ENCODE measurements at places on chromosomes 5 and 9. TPM values are rescaled to one million over a fixed set of nuclear protein-coding genes. Genes with fewer than 3 reads are reported as not detected.

- no peak overlapping the region for H3K4me3 ChIP-seq
- H3K36me3 ChIP-seq, result no peaks in the 10 kb centered on the region
- DNase-seq, result no peak
- no peaks in the 10 kb centered on the region for H3K4me1 ChIP-seq
- no peak overlapping the region for H3K27ac ChIP-seq
These were observed 68.7 kb upstream of the TAS2R1 start for GRCh38 chr5:9698841-9699240.

DNA sequence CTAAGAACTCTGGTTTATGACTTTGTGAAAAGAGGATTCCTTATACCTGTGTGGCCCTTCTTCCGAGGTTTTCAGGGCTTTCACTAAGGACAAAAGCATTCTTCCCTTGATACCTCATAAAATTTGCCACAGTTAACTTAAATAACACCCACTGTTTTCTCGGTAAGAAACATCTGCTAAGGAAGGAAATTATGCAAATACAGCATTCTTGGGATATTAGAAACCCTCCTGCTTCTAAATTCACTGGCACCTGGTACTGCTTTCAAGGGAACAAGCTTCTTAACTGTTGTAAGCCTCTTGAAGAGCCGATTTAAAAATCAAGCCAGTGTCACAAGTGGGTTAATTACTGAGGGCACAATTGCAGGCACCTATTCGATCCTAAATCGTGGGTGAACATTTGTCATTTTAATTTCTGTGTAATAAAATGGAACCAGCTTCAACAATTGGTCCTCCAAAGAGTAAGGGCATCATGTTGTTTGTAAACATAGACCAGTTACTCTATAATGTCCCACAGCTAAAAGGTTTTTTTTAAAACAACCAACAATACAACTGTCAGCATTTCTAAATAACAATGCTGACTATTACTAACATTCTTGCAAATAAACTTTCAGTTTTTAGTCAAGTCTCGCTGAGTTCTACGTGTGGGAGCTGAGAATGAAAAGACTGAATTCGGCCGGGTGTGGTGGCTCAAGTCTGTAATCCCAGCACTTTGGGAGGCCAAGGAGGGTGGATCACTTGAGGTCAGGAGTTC lies 26.6 kb downstream of the AK3 start:
- no peak overlapping the region for H3K27ac ChIP-seq
- no peaks in the 10 kb centered on the region for H3K4me1 ChIP-seq
- no peak overlapping the region for H3K4me3 ChIP-seq
- no peak for DNase-seq
- no peaks in the 10 kb centered on the region for H3K27me3 ChIP-seq

CREBRF gene
- 40.4 TPM for total RNA-seq

- no peak overlapping the region for H3K27ac ChIP-seq
- H3K27me3 ChIP-seq, result no peaks in the 10 kb centered on the region
- peaks cover 5% of the 10 kb centered on the region for H3K36me3 ChIP-seq
- no peak overlapping the region for H3K4me3 ChIP-seq
- H3K4me1 ChIP-seq, result no peaks in the 10 kb centered on the region
These were observed 49.1 kb downstream of the G3BP1 start for GRCh38 chr5:151820903-151821302.

GRCh38 chr5:181190711-181191525 lies 14.1 kb downstream of the TRIM7 start:
- peak overlapping the region; percentile 94 for H3K4me3 ChIP-seq
- DNase-seq, result peak; percentile 66
- peaks cover 4% of the 10 kb centered on the region for H3K27me3 ChIP-seq
- peak overlapping the region; percentile 96 for H3K27ac ChIP-seq
- H3K36me3 ChIP-seq, result peaks cover 4% of the 10 kb centered on the region
- peaks cover 43% of the 10 kb centered on the region for H3K4me1 ChIP-seq

DNA sequence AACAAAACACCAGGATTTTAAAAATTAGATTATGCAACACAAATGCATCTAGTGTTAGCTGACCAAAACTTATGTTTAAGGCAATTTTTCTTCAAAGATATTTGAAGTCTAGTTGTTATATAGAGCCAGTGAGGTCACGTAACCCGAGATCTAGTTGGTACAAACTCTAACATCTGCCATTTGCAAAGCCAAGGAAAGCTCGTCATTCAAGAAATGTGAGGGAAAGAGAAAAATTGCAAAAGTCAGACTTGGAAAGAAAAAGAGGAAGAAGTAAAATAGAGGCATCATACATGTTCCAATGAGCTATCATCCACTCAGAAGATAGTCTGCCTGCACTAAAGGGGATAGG lies 293.4 kb upstream of the PUM3 start:
- DNase-seq, result no peak
- H3K4me1 ChIP-seq, result no peaks in the 10 kb centered on the region
- H3K27me3 ChIP-seq, result peaks cover 12% of the 10 kb centered on the region

DNA sequence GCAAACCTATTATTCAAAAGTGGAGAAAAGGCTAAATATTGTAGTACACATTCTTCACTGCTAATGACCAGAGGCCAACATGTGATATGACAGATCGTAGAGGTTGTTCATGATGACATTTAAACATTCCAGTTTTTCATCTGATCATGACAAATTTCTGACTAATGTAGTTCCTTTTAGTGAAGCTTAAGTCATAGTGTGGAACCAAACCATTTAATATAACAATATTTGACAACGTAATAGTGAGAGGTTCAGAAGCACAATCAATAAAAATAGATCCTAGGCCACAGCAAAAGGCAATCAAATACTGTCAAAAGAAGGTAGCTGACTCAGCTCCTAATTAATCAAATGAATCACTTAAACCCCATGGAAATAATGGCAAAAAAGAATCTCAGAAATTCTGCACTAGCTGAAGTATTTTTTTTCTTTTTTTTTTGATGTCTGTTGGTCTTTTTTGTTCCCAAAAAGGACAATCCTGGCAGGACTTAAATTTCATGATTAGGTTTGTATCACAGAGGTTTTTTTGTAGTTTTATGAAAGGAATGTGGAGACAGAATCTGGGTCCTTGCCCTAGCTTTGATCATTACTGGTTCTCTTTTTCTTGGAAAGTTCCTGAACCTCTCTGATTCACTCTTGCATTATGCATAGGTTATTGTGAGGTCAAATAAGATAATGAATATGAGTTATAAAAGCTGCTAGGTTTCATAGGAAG lies 795.0 kb downstream of the DTWD2 start:
- H3K27ac ChIP-seq, result no peak overlapping the region
- H3K4me3 ChIP-seq, result no peak overlapping the region
- no peaks in the 10 kb centered on the region for H3K36me3 ChIP-seq
- H3K27me3 ChIP-seq, result no peaks in the 10 kb centered on the region
- H3K4me1 ChIP-seq, result no peaks in the 10 kb centered on the region

GRCh38 chr9:124818431-124819281 lies 34.6 kb upstream of the WDR38 start:
- peak; percentile 42 for DNase-seq
- H3K36me3 ChIP-seq, result no peaks in the 10 kb centered on the region
- H3K4me1 ChIP-seq, result peaks cover 17% of the 10 kb centered on the region
- peak overlapping the region; percentile 39 for H3K27ac ChIP-seq

DNA sequence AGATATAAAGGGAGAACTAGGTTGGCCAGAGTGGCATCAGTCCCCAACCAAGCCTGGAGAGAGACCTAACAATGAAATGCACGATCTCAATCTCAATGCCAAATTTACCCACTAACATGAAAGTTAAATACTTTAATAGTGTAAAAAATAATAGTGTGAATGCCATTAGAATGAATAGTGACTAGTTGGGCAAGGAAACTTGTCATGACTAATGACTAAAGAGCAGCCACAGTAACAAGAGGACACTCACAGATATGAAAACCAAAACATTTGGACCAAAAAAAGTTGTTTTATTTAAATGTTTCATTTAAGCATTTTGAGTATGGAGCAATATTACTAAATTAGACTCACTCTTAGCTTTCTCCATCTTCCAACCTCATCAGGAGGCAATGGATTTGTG lies 1853.8 kb downstream of the EFNA5 start:
- no peaks in the 10 kb centered on the region for H3K36me3 ChIP-seq
- H3K27me3 ChIP-seq, result no peaks in the 10 kb centered on the region
- no peaks in the 10 kb centered on the region for H3K4me1 ChIP-seq
- no peak overlapping the region for H3K4me3 ChIP-seq
